ENCODE measurements at places on chromosomes 7 and 10.

- peak; percentile 99 for DNase-seq
- peaks cover 26% of the 10 kb centered on the region for H3K4me1 ChIP-seq
- no peaks in the 10 kb centered on the region for H3K36me3 ChIP-seq
- no peaks in the 10 kb centered on the region for H3K27me3 ChIP-seq
These were observed 220 bp upstream of the ZKSCAN5 start for GRCh38 chr7:99504281-99504602.

DNA sequence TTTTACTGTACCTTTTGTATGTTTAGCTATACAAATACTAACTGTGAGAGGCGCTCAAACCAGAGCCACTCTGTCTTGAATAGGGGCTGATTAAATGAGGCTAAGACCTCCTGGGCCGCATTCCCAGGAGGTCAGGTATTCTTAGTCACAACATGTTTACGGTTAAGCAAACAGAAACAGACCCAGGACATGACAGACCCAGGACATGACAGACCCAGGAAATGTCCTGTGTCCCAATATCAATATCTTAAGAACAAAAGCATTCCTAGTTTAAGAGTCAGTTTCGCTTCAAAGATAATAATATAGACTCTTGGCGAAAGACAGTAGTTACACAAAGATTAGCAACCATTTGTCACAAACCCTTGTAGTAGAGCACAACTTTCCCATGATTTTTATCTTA lies 304.5 kb downstream of the CCSER2 start:
- no peaks in the 10 kb centered on the region for H3K27me3 ChIP-seq
- no peak for DNase-seq
- H3K4me1 ChIP-seq, result no peaks in the 10 kb centered on the region

DNA sequence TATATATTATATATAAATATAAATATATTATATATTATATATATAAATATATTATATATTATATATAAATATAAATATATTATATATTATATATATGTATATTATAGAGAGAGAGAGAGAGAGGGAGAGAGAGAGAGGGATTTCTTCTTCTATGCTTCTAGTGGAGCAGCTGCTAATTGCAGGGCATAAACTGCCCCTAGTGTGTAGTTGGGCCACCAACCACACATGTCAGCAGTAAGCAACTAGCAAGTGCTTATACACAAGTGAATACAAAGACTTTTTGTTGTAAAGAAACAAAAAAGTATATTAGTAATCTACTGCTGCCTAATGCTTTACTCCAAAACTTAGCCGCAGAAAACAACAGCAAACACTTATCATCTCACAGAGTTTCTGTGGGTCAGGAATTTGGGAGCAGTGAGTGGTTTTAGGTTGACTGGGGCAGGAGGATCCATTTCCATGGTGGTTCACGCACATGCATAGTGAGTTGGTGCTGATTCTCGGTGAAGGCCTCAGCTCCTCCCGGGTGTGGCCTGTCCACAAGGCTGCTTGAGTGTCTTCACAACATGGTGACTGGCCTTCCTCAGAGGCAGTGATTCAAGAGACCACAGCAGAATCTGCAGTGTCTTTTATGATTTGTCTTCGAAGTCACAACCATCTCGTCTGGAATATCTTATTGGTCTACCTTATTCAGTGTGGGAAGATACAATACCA lies 25.5 kb upstream of the BAG3 start:
- no peak overlapping the region for H3K27ac ChIP-seq
- DNase-seq, result no peak
- H3K4me1 ChIP-seq, result no peaks in the 10 kb centered on the region
- H3K36me3 ChIP-seq, result no peaks in the 10 kb centered on the region

DNA sequence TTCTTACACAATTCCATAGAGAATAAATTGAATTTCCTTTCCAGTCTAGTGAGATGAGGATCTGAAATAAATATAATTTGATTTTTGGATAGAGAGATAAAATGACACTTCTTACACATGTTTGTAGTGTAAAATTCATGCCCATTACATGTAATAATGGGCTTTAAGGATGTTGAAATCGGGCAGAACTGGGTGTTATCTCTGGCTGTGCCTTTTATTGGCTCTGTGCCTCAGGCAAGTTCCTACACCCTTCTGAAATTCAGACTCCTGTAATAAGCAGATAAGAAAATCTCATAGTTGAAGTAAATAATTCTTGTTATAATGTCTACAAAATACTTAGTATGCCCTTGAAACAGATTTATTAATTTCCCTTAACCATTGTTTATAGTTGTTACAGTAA lies 125.6 kb downstream of the SEMA3A start:
- peaks cover 37% of the 10 kb centered on the region for H3K4me1 ChIP-seq
- DNase-seq, result no peak
- H3K27ac ChIP-seq, result peak overlapping the region; percentile 20
- H3K4me3 ChIP-seq, result no peak overlapping the region
- no peaks in the 10 kb centered on the region for H3K27me3 ChIP-seq

Data from mesothelial cell of epicardium (in vitro differentiated cells).